Adipocyte (in vitro differentiated cells): ENCODE measurements at places on chromosomes 13 and 19.

DNA sequence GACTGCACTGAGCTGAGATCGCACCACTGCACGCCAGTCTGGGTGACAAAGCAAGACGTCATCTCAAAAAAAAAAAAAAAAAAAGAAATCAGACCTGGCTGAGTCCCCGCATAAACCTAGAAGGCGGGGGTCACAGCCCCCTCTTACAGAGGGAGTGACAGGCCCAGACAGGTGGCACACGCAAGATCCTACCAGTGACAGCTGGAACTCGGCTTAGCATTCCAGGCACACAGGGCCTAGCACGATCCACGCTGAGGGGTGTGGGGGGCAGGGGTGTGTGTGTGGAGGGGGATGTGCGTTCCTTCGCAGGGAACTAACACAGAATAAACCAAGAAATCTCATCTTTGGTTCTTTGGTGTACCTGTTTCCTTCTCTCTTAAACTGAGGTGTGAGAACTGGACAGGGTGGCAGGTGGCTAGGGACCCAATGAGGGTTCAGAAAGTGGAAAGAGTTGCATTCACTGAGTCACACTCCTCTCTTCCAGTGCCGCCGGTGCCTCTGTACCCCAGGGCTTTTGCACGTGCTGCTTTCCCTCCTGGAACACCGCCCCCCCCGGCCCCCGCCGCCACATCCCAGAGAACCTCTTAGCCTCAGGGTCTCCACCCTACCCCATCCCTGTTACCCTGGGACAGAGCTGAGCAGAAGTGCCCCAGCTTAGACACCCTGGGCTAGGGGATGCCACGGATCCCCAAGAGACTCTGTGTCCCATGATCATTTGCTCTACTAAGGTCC is 5.0 kb downstream of the SGTA start:
- no peak for DNase-seq

GRCh38 chr19:56092685-56093631 is 28.1 kb downstream of the ZNF787 start:
- no peak for DNase-seq

DNA sequence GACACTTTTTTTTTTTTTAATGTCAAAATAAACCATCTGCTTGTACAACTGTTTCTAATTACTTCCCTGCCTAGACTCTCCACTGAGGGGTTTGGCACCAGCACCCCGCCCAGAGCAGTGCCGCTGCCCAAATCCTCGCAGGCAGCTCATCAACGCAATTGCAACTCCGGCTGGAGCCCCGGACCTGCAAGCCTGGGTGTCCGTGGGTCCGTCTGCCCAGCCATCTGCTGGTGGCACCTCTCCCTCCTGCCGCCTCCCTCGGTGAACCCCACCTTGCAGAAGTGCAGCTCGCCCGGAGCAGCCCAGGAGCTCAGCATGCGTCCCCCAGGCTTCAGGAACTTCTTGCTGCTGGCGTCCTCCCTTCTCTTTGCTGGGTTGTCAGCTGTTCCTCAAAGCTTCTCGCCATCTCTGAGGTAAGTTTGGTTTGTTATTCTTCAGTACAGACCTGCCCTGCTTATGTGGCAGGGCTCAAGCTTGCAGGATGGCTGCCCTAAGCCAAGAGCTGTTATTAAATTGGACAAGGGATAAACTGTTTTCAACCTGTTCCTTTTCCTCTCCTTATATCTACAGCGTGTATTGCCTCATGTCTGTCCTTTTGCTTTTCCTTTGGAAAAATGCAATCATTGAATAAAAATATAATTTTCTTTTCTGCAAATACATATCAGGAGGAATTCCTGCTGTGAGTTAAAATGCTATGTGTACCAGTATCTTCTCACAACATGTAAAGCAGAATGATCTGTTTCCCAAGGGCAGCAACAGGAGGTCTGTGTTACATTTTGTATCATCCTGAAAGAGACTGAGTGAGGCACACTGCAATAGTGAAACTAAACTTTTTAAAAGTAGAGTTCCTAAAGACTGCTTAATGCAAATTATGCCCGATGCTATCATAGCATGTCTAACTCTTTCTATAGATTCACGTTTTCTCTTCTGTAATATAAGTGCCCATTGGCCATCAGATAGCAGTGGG is at the start of gene ITGBL1:
ITGBL1 (plus strand) TSS at position 157 of the 967 bp plus-strand sequence; CDS start at position 316, 159 bp downstream.
- DNase-seq, result peak; percentile 84

GRCh38 chr19:19747357-19748220 is 14.7 kb upstream of the ZNF14 start:
- DNase-seq, result no peak

- DNase-seq, result peak; percentile 15
Measured at GRCh38 chr19:47102346-47103060, 11.1 kb downstream of the ZC3H4 start.

- peak; percentile 36 for DNase-seq
Measured at GRCh38 chr19:56748378-56748777, 76.8 kb upstream of the ZNF835 start.

DNA sequence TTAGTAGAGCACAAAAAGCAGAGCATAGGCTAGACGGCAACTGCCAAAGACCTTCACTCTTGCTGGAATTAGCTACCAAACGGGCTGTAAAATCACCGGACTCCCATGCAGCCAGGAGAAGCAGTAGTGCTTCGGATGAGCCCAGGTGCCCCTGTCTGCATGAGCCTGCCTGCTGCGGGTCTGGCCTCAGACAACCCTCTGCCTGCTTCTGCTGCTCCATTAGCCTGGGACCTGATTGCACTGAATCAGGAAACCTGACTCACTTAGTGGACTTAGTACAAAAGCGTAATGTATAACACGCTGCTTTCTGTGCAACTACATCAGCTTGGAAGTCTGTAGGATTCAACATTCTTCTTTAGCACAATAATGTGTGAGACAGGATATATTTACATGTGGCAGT is 170.0 kb downstream of the LMO7 start:
- DNase-seq, result no peak

DNA sequence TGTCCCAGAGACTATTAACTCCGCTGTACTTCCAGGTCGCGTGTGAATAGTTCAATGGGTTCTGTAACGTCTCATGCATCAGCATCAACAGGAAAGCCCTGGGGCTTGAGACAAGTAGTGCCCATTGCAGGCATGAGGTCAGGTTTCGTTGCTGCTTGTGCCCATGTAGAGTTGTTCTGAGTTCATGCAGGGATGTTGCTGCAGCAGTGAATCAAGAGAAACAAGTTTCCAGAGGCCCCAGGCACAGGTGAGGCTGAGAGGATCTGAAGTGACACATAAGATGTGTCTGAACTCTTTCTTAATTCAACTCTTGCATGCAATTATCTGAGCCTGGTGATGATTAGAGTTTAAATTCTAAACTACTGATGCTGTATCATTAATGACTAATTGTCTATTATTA is 8.6 kb upstream of the ZNF283 start:
- DNase-seq, result no peak

DNA sequence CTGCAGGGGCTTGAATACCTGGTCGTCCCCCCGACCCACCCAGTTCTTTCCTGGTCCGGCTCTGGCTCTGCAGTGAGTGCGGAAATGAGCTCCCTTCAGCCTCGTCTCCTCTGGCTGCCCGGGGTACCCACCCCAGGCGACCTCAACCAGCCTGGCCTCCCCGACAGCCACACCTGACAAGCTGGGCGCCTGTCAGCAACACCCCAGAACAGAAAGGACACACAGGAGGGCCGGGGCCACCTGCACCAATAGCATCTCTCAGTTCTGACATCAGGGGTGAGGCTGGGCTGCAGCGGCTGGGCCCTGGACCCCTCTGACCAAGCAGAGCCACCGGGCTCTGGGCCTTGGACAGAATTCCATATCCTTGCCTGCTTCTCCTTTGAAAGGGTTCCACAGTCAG is 19.7 kb downstream of the SUGP1 start:
- no peak for DNase-seq

- peak; percentile 52 for DNase-seq
Measured at GRCh38 chr13:91133941-91134802, 213.3 kb upstream of the MIR17HG start.

DNA sequence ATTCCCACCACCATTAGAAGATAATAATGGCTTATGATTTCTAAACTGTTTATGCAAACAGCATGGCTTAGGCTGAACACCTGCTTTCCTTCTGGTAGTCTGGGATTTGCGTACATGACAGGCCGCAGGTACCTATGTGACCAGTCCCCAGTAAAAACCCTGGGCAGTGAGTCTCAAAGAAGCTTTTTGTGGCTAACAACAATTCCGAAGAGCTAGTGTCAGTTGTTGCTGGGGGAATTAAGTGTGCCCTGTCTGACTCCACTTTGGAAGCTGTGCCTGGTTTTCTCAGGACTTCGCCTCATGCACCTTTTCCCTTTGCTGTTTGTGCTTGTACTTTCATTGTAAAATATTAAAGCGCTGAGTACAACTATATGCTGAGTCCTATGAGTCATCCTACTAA is 250.2 kb upstream of the MIR17HG start:
- no peak for DNase-seq

DNA sequence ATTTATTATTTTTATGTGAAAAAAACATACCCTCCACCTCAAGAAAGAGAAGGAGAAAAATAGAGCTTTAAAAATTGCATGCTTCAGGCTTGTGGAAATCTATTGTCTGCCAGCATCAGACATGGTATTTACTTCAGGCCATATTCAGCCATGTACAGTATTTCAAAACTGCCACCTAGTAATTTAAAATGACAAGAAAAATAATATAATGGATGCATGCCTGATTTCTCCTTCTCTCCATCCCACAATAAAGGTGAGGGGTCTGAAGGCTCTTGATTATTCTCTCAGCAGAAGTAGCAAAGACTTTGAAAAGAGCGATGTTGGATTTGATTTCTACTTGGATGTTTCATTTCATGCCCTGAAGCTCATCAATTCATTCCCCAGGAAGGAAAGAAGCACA is 250.7 kb downstream of the TBC1D4 start:
- no peak for DNase-seq

GRCh38 chr19:58546019-58546530 is 2.2 kb downstream of the TRIM28 start:
- DNase-seq, result no peak

DNA sequence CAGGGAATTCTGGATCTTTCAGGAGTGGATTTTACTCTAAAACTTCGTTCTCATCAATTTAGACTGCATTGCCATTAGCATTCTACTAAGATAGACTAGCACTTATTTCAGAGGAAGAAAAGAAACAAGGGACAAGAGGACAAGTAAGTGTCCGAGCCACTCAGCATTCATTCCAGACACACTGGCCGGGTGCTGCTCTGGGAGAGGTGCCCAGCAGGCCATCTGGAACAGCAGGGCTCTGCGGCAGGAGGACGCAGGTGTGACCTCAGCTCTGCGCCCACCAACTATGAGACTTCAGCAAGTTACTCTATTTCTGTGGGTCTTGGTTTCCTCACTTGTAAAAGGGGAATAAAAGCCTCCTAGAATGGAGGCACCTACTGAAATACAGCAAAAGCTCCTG is 4.2 kb downstream of the EPS15L1 start:
- DNase-seq, result no peak

DNA sequence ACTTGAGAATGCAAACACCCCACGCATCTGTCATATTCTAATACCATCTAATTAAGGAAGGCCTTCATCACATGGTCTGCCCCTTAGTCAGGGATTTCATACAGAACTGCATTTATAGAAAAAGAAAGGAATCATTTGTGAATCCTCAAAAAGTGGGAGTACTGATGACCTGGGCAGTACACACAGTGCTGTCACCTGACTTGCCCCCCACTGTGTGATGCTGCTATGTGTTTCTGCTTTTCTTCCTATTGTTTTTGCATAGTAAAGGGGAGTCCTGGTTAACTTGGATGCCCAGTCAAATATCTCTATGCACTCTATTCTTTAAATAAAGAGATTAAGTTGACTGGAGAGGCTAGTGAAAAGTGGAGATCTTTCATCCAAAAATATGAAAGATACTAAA is 1921.2 kb upstream of the PRR20A start:
- DNase-seq, result no peak

DNA sequence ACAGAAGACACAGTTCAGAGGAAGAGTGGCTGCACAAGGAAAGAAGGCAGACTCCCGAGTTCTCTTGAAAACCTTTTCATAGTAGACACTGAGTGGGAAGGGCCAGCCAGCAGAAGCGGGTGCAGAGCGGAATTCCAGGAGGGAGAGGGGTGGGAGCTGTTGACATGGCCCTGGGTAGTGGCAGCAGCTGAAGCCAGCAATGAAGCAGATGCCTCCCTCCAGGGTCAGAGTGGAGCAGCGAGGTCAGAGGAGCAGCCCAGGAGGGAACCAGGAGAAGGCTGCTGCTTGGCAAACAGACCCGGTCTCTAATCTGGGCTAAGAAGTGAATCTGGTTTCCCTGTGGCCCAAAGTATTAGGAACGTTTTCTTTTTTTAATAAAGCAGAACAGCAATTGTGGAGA is 73.9 kb upstream of the SPATA13 start:
- DNase-seq, result no peak
